Activated CD4-positive, alpha-beta memory T cell treated with anti-CD3 and anti-CD28 coated beads, Interleukin-2, amount 10 ng/mL, durations not matched to agents 7 days and 5 days (primary cell): ENCODE measurements at places on chromosomes 2 and 18.
A peak's percentile ranks its signal among the peaks of the same experiment; 100 is the strongest.

- no peak for DNase-seq
These were observed 239.5 kb upstream of the MGAT5 start for GRCh38 chr2:134014196-134014960.

DNA sequence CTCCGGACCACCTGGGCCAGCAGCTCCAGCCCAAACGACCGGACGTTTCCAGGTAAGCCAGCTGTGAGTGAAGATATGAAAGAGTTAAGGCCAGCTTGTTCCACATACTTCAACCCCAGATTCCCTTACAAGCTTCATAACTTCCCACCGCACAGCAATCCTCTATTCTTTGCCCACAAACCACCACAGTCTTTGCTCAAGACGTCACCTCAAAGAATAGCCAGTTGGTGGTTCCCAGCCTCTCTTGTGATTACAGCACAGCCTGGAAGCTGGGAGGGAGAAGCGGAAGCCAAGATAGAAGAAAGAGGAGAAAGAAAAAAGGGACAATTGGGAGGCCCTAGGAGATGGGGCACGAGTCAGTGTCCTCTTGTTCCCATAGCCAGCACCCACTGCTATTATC is 70.6 kb downstream of the NRP2 start:
- no peak for DNase-seq

- no peak for DNase-seq
These were observed 135.3 kb downstream of the MAIP1 start for GRCh38 chr2:200090683-200091082.

GRCh38 chr18:28153485-28154065 is 23.4 kb downstream of the CDH2 start:
- DNase-seq, result no peak

- no peak for DNase-seq
These were observed 98.2 kb downstream of the MRO start for GRCh38 chr18:50721451-50722120.

GRCh38 chr2:85327160-85327821 is 498 bp downstream of the TGOLN2 start:
- DNase-seq, result peak; percentile 75

- no peak for DNase-seq
These were observed 12.2 kb upstream of the ATP6V1B1 start for GRCh38 chr2:70923378-70924015.

GRCh38 chr2:10372203-10372861 is 69.6 kb downstream of the HPCAL1 start:
- no peak for DNase-seq

GRCh38 chr2:140905083-140905781 is 1225.6 kb downstream of the LRP1B start:
- DNase-seq, result no peak
